HAP-1 (cell line): ENCODE measurements at places on chromosomes 1 and 21.

- no peak for DNase-seq
Measured at GRCh38 chr1:50481142-50481736, 58.0 kb upstream of the DMRTA2 start.

GRCh38 chr1:223844787-223845036 is 1.0 kb downstream of the TP53BP2 start:
- peak; percentile 52 for DNase-seq

DNA sequence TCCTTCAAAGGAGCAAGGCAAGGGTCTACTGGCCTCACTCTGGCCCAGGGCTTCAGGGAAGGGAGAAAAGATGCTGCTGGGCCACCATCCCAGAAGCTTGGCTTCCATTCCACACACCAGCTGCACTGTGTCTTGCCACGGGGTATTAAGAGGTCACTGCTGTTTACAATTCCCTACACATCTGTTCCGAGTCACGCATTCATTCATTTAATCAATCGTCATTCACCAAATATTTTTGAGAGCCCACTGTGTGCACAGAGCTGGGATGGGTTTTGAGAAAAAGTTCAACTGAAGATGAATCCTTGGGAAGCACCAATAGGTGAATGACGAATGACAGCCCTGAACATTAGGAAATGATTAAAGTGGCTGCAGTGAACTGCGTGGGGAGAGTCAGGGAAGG is 101.7 kb downstream of the NAV1 start:
- DNase-seq = no peak

DNA sequence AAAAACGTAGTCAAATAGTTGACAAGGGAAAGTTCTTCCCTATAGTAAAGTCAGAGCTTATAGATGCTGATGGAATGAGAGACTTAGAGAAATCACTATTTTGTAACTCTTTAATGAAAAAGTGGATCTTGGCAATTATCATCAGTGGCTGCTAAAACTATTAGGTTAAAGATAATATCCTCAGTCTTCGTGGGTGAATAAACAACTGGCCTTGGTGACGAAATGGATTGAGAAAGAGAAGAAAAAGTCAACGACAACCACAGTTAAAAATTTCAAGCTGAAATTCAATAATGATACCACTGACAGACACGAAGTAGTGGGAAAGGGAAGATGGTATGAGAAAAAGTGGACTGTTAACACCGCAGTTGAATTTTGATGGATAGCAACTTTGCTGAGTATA is 90.0 kb upstream of the GNG4 start:
- no peak for DNase-seq

DNA sequence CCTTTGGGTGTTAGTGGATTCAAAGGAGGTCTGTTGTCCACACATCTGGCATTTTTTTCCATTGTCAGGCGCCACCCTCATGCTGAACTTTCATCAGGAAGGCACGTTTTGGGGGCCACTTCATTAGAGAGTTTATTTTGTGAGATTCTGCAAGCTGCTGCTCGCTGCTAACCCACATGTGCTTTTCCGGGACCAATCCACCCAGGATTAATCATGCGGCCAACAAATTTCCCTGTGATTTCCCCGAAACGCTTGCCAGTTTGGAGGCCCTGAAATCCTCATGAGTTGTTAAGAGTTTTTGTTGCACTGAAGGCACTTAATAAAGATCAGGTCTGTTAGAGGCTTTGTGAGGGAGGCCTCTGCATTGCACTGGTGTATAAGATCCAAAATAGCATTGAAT is 2.4 kb downstream of the PDPN start:
- no peak for DNase-seq

- peak; percentile 34 for DNase-seq
Measured at GRCh38 chr21:44337941-44338895, 972 bp downstream of the CFAP410 start.

DNA sequence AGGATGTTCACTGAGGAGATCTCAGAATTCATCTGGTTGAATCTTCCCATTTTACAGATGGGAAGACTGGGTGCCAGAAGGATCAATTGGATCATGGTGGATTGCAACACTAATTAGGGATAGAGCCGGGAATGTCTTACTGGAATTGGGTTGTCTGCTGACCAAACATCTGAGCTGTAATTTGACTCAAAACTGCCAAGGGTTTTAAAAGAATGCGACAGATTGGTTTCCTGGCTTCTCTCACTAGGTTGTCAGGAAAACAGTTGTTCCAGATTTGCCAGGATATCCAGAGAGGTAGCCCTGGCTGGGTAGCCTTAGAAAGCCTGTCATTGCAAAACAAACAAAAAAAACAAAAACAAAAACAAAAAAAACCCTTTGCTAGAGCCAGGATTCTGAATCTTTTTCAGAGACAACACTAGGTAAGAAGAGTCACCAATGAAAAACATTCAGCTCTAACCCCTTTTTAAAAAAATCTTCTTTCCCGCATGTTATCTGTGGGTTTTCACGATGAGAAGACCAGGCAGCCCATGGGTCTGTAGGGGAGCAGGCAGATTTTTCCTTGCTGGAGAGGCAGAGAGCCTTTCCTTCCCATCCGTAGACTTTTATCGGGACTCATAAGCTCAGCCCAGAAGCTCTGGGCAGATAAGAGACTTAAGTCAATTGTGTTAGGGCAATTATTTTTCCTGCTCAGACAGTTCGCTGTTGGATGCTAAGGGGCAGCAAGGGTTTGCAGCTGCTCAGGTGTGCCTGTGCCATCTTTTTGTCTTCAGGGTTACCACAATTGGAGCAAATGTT is 418.9 kb downstream of the PRDM2 start:
- DNase-seq = no peak

DNA sequence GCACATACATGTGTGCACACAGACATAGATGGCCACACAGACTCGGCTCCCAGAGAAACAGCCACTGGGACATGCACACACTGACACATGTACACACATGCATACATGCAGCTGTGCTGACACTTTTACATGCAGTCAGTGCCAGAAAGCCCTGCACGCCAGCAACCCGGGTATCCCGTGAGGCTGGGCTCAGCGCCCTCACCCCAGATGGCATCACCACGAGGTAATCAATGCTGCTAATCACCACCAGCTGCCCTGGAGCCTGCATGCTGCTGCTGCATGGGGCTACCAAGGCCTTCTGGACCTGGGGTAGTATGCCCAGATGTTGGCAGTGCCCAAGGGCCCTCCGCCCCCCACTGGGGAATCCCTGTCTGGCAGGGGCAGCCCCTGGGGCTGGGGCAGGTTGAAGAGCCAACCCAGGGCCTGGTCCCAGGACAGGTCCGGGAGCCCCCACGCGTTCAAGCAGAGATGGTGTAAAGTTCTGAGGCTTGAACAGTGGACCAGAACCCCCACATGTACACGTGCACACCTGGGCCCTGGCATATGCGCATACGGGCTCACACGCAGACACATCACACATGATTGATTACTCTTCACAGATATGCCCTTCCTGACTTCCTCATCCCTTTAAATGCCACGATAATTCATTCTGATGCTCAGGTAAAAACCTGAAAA is 2.7 kb upstream of the COL16A1 start:
- DNase-seq = no peak

DNA sequence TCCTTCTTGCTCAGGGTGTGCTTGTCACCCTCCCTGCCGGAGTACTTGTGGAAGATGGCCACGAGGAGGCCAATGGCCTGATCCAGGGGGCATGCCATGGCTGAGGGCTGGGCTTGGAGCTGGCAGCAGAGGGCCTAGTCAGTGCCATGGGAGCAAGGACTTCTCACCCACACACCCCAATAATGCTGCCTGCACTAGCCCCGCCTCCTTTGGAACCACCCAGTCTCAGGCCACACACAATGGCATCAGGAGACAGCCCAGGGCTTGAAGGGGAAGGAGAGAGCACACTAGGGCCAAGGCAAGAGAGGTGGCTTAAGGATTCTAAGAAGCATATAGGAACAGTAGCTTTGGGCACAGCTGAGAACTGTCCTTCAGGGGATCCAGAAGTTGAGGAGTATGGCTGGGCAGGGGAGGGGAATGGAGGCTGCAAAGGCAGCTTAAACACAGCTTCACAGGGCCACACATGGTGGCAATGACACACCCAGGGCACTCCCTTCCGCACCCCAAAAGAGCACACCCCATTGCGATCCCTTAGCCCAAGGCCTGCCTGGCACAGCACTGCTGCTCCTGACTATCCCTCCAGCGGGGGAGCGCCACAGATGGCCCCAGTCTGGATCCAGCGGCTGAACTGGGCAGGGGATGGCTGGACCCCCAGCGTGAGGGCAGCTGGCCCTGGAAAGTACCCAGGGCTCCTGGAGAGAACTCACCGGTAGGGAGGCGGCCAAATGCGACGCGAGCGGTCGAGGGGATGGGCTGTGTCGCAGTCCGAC is at the start of gene S100A6:
S100A6 (minus strand) TSS at position 750 of the 770 bp plus-strand sequence; CDS start at position 98, 652 bp downstream.
- DNase-seq = no peak

- DNase-seq = no peak
Measured at GRCh38 chr1:82160903-82161302, 360.2 kb downstream of the ADGRL2 start.

DNA sequence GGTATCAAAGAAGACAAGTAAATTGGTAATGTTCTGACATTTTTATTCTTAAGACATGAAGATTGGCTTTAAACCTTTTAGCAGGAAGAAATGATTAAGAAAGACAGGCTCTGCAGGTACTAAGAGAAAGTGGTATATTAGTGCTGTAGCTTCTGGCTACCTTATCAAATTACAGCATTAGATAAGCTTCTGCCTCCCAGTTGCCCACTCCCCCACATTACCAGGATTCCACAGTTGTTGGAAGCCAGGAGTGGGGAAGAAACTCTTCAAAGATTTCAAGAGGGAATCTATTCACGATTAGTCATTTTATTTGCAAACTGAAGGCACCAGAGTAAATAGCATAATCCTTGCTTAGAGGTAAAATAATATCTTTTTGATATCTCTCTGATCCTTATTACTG is 274.9 kb downstream of the LMO4 start:
- DNase-seq = no peak

GRCh38 chr1:31366796-31367195 is 6.1 kb downstream of the FABP3 start:
- DNase-seq = no peak

DNA sequence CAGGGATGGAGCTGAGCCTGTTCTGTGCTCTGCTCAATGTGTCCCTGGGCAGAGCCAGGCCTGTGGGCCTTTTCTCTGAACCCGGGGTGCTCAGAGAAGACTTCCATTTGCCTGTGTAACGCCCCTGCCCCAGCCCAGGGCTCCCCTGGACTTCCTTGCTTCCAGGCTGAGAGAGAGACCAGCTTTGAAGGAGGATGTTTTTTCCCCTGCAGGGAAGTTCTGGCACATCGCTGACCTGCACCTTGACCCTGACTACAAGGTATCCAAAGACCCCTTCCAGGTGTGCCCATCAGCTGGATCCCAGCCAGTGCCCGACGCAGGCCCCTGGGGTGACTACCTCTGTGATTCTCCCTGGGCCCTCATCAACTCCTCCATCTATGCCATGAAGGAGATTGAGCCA is 10.2 kb downstream of the SMPDL3B start:
- no peak for DNase-seq

- no peak for DNase-seq
Measured at GRCh38 chr1:2472561-2473177, 3.4 kb upstream of the PLCH2 start.

DNA sequence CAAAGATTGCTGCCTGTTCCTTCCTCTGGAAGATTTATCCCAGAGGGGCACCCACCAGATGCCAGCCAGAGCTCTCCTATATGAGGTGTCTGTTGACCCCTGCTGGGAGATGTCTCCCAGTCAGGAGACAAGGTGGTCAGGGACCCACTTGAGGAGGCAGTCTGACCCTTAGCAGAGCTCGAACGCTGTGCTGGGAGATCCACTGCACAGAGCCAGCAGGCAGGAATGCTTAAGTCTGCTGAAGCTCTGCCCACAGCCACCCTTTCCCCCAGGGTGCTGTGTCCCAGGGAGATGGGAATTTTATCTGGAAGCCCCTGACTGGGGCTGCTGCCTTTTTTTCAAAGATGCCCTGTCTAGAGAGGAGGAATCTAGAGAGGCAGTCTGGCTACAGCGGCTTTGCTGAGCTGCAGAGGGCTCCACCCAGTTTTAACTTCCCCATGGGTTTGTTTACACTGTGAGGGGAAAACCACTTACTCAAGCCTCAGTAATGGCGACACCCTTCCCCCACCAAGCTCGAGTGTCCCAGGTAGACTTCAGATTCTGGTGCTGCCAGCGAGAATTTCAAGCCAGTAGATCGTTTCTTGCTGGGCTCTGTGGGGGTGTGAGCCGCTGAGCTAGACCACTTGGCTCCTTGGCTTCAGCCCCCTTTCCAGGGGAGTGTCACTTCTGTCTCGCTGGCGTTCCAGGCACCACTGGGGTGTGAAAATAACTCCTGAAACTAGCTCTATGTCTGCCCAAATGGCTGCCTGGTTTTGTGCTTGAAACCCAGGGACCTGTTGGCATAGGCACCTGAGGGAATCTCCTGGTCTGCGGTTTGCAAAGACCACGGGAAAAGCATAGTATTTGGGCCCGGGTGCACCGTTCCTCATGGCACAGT is 51.1 kb upstream of the PDC start:
- DNase-seq = no peak

DNA sequence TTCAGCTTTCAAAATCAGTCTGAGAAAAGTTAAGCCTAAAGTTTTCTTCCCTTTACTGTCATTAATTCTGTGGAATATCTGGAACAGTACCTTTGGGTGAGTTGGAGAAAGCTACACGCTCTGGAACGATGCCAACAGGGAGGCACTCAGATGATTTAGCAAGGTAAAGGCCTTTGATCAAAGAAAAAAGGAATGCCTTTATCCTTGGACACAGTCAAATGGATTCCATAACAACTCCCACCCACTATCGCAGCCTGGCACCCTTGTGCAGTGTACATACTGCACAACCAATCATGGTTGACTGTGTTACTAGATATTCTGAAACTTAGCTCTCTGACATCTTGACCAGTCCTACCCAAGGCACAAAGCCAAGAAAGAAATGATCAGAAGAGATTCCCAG is 218.7 kb downstream of the PATJ start:
- DNase-seq = no peak

- DNase-seq = no peak
Measured at GRCh38 chr1:62218604-62219003, 24.0 kb downstream of the L1TD1 start.

- peak; percentile 19 for DNase-seq
Measured at GRCh38 chr1:192983349-192983980, 75.7 kb downstream of the UCHL5 start.

DNA sequence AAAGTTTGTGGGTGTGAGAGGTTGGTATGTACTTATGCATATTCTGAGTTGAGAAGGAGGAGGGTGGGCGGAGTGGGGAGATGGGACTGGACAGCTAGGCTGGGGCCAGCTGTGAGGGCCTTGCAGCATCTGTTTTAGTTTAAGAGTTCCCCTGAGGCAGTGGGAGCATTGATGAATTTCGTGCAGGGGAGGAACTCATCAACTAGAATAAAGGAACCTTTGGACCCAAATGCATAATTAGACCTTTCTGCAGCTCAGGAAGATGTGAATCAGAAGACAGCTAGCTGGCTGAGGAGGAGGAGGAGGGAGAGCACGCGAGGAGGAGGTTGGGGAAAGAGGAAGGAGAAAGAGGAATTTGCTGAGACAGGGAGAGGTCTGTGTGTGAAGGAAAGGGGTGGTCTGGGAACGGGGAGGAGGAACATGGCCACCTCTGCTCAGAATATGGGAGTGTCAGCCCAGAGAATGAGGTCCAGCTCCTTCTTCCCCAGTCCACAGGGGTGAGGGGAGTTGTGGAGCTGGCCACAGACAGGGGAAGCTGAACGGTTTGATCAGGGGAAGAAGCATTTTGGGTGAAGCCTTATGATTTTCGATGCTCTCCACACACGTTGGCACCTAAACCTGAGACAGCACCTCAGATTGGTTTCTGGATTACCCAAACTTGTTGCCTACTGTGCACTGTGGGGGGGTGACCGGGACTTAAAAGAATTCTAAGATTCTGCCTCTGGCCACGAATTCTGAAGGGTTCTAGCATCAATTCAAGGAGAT is 27.7 kb downstream of the MYOG start:
- DNase-seq = no peak
